Progenitor cell of endocrine pancreas (in vitro differentiated cells): ENCODE measurements at places on chromosomes 7 and 10.

DNA sequence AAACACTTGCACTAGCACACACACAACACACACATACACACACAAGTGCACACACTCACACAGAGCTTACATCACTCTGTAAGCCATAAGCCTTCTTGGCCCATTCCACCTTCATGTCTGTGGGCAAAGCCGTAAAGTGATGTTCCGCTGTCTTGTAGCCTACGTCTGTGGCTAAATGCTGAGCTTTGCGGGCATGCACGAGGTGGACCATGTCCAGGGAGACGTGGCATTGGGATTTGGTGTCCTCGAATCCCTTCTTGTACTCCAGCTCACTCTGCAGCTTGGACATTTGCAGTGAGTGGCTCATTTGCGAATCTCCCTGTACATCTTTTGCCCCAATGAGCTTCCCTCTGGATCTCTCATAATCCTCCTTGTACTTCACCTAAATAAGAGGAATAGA, 42.0 kb downstream of the NRAP start:
- DNase-seq: no peak

GRCh38 chr7:128025819-128026218, 5.4 kb downstream of the LRRC4 start:
- no peak for DNase-seq

DNA sequence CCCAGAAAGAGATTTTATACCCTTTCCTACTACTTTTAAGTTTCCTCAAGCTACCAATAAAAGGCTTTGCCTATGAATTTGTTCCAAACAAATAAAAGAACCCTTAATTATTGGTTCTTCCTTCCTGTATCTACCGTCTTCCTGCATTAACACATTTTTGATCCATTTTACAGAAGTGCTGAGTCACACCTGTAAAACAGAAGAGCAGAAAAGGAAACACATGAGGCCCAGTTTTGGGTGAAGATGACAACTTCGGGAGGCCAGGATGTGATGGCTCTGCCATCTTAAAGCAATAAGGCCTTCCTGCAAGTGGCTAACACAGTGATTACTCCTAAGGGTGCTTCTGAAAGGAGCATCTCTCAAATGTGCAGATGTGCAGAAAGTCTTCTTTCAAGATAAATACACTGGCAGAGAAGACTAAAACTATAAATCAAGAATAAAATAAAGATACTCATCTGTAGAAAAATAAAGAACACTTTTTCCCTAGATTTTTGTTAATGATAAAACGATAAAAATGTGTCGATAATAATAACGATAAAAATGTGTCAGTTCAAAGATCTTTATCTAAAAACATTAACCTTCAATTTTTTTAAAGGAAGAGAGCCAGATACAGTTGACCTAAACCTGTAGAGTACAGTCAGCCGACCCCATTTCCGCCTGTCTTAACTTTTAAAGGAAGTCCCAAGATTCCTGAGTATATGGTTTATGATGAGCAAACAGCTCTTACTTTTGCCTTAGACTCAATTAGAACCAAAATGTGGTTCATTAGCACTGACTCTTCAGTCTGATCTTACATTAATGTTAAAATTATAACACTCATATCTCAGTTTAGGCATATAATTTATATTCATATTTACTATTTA, 108.6 kb downstream of the UBE2H start:
- no peak for DNase-seq

DNA sequence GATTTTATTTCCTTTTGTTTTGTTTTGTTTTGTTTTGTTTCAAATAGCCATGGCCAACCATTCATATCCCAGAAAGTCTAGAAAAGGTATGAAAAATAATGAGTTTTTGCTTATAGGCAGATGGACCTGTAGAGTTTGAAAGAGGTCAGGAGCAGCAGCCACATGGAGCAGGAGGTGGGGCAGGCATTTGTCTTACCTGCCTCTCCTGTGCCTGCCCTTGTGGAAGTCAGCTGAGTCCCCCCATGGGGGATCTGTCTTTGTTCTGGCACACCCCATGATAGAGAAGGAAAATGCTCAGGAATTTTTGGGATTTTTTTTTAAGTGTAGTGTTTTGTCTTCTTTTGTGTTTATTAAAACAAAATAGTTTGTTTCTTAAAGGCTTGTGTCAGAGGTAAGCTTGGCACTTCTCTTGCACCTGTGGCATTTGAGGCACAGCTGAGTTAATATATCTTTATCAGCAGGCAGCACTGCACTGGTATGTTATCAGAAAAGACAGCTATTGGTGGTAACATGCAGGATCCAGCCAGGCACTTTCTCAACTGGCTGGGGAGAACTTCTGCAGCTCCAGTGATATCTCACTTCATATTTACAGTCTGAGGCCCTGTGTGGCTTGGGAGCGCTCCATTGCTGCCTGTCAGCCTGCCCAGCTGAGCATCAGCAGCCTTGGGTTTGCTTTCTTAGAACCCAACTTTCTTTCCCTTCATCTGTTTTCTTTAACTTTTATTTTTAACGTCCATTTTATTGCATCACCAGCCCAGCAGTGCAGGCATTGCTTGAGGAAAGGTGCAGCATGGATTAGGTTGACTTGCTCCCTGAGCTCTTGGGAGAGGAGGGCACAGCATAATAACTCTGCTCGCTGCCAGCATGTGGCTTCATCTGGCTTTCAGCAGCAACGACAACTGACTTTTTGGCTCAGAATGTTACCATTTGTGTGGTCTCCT, 44.4 kb downstream of the LRRC4 start:
- DNase-seq: no peak

- DNase-seq: no peak
These were observed 54.8 kb downstream of the EVX1 start for GRCh38 chr7:27297356-27297755.

DNA sequence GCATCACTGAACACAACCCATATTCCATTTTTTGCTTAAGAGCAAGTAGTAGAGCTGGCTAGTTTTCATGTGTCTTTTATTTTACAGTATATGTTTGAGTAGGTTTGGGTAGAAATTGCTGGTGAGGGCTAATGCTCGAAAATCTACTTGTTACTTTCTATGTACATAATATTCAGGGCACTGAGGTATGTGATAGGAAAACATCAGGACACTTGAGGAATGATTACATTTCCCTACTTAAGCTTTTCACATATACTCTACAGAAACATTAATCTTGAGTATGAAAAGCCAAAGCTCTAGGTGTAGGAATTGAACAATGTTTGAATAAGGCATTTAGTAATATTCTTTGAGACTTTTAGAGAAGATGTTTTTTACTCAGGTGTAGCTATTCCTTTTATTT, 73.6 kb downstream of the POU6F2 start:
- DNase-seq: no peak

DNA sequence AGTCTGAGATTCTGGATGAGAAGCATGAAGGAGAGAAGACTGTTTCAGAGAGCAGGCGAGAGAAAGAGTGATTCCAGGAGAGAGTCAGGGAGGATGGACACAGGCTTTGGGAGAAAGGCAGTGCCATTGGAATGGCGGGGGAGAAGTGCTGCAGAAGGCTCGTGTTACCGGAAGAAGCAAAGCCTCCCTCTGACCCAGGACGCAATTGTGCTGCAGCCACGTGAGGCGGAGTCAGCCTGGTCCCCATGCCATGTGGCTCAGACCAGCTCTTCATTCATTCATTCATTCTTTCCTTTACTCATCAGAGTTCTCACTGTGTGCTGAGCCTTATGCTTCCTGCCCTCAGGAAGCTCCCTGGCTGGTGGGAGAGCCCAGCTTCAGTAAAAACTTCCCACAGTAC, 49.2 kb upstream of the COL13A1 start:
- DNase-seq: no peak

GRCh38 chr7:51210766-51211165, 105.8 kb downstream of the COBL start:
- DNase-seq: no peak

DNA sequence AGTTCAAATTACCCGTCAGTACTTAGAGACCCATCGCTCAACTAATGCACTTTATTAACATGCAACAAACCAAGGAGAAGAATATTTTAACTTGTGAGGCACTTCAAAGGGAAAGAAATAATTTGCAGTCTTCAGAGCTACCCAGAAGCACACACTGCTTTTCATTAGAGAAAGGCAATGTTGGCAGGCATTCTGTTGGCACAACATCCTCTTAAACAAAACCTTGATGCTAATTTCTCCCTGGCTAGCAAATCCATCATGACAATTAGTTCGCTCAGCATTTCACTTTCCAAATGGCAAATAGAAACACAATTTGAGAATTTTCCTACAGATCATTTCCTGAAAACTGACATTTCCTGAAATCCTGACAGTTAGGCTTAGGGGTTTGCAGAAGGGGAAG, 155.6 kb upstream of the FAM13C start:
- no peak for DNase-seq

DNA sequence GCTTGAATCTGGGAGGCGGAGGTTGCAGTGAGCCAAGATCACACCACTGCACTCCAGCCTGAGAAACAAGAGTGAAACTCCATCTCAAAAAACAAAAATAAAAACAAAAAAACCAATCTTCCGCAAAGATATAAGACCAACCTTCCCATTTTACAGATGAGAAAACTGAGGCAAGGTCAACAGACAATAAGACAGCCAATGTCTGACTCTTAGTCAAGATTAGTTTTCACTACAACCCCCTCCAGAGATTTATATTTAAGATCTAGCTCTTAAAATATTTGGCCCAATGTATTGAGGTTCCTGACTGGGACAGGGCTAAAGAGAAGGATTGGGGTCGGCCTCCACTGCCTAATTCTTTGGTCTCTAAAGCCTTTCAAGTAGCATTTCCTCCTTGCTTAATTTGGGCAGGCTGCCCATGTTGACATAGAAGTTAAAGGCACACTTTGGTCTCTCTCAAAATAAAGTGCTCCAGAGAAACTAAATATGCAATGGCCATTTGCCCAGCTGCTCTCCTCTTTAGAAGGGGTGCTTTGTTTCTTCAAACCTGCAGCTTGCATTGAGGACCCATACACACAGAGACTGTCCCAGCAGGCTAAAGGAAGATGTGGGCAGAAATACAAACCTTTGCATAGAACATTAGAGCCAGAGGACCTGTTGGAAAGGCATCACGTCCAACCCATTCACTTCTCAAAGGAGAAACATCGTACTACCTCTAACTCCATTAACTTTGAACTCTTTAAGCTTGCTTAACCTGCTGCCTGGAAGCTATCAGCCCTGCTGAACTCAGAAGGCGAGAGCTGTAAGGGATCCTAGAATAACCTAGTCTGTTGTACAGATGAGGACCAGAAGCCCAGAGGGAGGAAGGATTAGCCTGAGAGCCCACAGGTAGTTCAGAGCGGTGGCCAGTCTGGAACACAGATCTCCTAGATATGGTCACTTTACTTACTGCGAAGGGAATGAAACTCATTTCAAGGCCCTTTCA, 3.9 kb downstream of the TECTB start:
- DNase-seq: no peak

- DNase-seq: no peak
These were observed 142.0 kb downstream of the PTPRN2 start for GRCh38 chr7:158445421-158446175.

DNA sequence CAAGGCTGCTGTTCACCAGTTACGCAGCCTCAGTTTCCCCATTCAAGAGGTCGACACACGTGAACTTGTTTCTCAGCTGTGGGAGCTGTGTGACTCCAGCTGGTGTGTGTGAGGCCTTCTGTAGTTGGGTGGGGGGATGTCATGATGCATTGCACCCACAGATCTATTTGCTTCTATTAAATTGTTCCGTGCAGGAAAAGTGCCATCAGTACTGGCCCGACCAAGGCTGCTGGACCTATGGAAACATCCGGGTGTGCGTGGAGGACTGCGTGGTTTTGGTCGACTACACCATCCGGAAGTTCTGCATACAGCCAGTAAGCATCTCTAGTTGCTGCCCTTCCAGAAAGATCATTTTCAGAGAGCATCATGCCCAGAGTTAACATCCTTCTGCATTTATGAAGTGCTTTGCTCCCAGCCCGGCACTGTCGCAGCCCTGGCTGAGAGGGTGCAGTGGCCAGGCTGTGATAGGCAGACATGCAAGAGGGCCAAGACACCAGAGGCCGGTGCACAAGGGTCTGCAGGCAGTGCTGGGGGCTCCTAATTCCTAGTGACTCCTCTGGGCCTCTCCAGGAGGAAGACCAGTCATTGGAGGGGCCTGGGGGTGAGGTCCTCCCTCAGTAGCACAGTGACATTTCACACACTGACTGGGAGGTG, 60.2 kb downstream of the MKI67 start:
- no peak for DNase-seq

GRCh38 chr10:76358743-76359395, 927.4 kb downstream of the LRMDA start:
- DNase-seq: no peak

GRCh38 chr10:89697946-89698345, 3.4 kb upstream of the KIF20B start:
- DNase-seq: no peak

GRCh38 chr7:57425969-57426628, 23.9 kb upstream of the ZNF716 start:
- DNase-seq: no peak

DNA sequence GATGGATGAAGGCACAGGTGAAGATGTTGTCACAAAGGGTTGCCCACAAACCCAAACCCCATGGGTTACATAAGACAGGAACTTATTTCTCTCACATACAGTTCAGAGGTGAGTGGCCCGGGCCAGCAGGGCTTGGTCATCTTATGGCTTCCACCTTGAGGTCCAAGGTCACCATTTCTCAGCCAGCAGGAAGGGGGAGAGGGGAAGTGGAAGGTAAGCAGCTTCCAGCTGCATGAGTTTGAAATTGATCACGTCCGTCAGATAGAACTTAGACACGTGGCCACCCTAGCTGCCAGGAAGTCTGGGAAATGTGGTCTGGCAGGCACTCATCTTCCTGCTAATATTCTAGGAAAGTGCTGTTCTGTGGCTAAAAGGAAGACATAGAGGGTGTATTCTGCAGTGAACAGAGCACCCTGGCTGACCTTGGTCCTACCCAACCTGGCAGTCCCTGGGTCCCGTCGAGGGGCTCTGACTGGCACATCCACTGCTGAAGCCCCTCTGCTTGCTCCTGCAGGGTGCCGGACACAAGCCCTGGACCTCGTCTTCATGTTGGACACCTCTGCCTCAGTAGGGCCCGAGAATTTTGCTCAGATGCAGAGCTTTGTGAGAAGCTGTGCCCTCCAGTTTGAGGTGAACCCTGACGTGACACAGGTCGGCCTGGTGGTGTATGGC, 49.5 kb downstream of the VWA2 start:
- no peak for DNase-seq

- no peak for DNase-seq
These were observed 92.8 kb downstream of the CHN2 start for GRCh38 chr7:29287366-29287765.

GRCh38 chr7:158075633-158076001, 512.0 kb downstream of the PTPRN2 start:
- no peak for DNase-seq

DNA sequence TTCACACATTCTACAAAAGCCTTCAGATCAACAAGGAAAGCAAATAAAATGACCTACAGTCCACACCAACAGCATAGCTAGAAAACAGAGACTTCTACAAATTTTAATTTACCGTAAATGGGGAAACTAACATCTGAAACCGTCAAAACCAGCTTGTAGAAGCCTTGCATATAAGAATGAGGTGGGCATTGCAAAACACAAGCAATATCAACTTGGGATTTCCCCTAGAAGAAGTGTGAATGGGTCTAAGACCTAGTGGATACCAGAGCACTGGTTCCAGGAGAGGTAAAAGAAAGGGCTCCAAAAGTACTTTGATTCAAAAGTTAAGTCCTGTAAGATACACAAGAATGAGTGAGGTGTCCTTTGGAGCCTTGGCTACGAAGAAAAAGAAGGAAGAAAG, 18.7 kb downstream of the RTKN2 start:
- no peak for DNase-seq
